ENCODE measurements at places on chromosomes 2 and 18.

- peak; percentile 36 for DNase-seq
These were observed 48.7 kb upstream of the FAHD2A start for GRCh38 chr2:95353613-95354468.

GRCh38 chr18:47265197-47265596, 13.7 kb upstream of the SKOR2 start:
- DNase-seq: no peak

GRCh38 chr2:136286423-136286822, 168.5 kb upstream of the CXCR4 start:
- no peak for DNase-seq

DNA sequence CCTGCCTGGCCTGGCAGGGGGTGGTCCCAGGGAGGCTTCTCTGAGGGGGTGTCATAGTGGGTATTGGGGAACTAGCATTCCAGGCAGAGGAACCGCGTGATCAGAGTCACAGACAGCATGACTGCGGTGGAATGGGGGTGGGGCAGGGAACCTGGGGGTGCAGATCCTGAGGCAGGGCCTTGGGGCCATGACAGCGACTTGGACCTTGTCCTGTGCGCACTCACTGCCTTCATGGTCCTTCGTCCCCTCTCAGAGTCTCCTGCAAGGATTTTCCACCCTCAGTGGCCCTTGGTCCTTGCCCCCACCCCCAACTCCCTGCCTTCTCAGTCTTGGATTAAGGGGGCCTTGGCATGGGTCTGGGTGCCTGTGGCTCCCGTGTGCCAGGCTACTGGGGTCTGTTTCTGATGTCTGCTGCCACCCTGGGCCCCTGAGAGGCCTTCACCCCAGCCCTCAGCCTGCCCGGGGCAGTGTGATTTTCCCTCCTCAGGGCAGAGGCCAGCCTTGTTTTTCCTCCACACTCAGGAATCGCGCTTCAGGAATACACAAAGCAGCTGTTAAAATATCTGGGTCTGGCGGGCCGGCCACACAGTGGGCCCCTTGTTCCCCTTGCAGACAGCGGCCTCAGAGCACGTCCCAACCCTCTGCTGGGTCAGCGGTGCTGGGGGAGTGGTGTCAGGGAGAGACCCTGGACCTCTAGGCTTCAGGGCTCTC, 51.6 kb downstream of the GLI2 start:
- DNase-seq: no peak

DNA sequence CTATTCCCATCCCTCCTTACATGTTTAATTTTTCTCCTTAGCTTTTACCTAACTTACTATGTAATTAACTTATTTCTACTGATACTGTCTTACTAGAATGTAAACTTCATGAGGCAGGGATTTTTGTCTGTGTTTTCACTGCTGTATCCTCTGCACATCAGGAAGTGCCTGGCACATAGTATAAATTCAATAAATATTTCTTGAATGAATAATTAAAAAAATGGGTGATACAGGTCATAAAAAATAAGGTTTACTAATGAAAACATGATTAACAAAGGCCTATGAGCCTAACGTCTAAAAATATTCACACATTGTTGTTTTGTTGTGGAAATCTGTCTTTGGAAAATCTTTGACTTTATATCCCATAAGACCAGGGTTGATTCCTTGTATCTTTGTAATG, 4.5 kb downstream of the RBKS start:
- no peak for DNase-seq

DNA sequence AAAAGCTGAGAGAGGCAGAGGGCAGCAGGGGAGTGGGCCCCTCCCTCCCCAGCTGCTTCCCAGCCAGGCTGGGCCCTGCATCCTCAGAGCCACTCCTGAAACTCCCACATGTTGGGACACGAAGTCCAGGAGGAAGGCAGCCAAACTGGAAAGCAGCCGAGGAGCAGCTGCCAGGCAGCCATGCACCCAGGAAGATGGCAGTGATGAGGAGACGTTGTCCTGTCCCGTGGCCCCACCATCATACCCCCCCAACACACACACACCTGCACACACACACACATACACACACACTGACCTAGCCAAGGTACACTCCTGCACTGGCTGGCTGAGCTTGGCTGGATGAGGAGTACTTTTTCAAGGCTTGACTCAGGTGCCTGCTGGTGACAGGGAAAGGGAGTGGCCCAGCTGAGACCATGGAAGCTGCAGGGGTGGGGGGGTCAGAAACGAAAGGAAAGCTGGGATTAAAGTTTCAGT, 106.0 kb downstream of the CYP26B1 start:
- DNase-seq: peak; percentile 31

GRCh38 chr18:39259736-39260135, 1694.1 kb upstream of the CELF4 start:
- DNase-seq: no peak

DNA sequence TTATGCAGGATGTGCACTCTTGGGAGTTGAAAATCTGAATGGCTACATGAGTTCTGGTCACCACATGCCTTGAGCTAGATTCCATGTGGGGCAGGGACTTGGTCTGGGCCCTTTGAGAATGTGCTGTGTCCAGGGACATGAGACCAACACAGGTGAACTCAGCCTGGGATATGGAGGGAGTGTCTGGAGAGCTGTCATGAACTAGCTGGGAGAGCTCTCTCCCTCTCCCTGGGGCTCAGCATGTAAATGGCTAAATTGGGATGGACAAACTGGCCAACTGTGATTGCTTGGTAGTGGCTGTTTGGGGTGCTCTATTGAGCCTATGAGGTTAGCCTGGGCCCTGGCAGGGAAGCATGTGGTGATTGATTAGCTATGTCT, 105.1 kb upstream of the HS6ST1 start:
- DNase-seq: no peak

- DNase-seq: no peak
These were observed 164.1 kb upstream of the BOD1L2 start for GRCh38 chr18:56982766-56983165.

DNA sequence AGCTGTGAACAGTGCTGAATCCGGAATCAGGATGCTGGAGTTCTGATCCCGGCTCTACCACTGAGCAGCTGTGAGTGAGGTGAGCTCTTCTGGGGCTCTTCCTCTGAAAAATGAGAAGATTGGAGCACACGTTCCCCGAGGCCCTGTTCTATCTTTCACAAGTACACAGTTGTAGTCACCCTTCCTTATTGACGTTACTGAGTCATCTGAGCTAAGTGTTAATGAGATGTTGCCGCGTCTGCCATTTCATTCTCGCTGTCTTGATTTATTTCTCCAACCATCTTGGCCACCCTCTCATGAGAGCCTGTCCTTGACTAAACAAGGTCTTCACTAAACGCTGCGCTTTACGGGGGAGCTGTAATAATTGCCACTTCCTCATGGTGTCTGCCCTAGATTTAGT, 31.9 kb upstream of the EFR3B start:
- DNase-seq: no peak

- DNase-seq: no peak
These were observed 431 bp downstream of the FAM98A start for GRCh38 chr2:33598561-33599174.

DNA sequence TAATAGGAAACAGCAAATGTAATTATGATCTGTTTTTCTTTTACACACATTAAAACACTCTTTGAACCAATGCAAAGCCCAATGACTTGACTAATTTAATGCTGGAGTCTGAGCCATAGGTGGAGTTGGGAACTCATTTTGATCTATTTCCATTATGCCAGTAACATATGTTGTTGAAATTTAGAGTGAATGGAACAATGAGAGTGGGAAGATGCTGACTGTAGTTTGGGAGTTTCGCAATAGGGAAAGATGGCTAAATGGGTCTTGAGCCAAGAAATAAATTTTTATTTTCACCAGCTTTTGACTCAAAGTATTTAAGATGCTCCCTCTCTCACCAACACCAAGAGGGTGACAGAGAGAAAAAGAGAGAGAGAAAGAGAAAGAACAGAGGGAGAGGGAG, 246.7 kb downstream of the DLGAP1 start:
- DNase-seq: no peak

DNA sequence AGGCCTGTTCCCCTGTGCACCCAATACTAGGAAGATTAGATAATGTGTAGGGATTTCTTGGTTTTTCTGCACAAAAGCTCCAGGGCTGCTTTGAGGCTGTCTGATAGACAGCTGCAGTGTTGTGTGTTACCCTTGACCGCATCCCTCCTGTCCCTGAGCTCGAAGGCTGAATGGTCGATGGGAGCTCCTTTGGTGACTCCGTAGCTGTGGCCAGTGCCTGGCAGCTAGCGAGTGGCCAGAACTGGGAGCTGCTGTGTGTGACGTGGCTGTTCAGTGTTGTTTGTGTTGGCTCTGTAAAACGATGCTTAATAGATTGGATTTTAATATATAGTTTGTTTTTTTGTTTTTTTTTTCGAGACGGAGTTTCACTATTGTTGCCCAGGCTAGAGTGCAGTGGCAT, 170.0 kb downstream of the AGAP1 start:
- no peak for DNase-seq

- no peak for DNase-seq
These were observed 190.7 kb upstream of the RBBP8 start for GRCh38 chr18:22742409-22742808.

GRCh38 chr2:45180033-45180746, 170.9 kb upstream of the SIX2 start:
- no peak for DNase-seq

DNA sequence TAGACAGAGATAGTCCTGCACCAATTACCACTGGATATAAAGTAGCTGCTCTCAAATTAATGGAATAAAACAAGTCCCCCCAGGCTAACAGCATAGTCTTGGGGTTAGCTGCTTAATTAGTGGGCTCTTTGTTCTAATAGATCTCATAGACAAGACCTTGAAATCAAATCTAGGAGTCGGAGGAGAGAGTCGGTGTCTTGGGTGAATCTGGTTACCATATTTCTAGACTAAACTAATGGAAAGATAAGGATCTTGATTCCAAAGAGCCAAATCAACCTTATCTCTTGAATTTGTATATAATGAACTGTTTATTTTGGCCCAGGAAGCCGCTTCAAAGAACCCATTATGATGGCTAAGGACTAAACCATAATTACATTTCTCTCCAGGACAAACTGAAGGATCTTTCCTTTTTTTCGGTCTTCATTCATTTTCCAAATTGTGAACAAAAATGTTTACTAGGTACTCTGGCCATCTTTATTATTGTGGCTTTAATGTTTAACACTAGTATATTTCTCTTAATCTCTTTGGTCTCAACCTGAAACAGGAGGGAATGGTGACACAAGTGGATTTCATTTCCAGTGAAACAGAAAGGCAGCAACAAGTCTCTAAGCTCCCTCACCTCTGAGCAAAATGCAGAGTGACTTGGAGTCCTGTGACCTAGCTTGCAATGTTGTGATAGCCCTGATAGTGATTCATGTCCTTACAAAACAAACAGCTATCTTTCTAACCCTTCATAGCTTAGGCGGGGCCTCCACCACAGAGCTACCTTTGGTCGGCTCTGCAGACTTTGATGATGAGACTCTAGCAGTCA, 137.9 kb upstream of the PARD3B start:
- DNase-seq: no peak

DNA sequence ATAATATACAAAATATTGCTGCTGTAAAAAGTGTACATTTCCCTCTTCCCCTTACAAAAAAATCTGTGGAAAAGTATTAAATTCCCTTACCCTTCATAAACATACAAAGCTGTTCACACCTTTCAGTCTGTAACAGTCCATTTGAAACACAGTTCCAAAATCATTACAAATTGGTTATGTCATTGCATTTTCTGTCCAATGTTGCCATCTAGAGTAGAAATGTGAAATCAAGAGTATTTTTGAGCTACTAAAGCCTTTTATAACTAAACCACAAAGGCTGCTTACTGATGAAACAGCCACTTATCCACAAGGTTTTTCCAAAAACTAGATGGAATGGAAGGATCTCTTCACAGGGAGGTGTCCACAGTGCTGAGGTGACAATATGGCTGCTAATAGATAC, 72.5 kb downstream of the SS18 start:
- no peak for DNase-seq

GRCh38 chr2:99279969-99280695, 20.9 kb downstream of the LYG1 start:
- DNase-seq: no peak

DNA sequence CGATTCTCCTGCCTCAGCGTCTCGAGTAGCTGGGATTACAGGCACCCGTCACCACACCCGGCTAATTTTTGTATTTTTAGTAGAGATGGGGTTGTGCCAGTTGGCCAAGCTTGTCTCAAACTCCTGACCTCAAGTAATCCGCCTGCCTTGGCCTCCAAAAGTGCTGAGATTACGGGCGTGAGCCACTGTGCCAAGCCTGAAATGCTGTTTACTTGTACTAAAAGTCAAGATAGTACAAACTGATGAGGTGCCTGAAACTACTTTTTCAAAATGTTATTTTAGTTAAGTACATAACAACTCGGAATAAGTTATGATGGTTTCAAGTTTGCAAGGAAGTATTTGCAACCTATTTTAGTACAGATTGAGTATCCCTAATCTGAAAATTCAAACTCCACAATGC, 85.7 kb downstream of the CEP192 start:
- DNase-seq: no peak

GRCh38 chr18:6397931-6398566, 16.7 kb downstream of the L3MBTL4 start:
- DNase-seq: no peak

GRCh38 chr2:72562451-72563153, 263.2 kb downstream of the EXOC6B start:
- no peak for DNase-seq

GRCh38 chr2:41998186-41999127, 49.4 kb upstream of the PKDCC start:
- DNase-seq: no peak

DNA sequence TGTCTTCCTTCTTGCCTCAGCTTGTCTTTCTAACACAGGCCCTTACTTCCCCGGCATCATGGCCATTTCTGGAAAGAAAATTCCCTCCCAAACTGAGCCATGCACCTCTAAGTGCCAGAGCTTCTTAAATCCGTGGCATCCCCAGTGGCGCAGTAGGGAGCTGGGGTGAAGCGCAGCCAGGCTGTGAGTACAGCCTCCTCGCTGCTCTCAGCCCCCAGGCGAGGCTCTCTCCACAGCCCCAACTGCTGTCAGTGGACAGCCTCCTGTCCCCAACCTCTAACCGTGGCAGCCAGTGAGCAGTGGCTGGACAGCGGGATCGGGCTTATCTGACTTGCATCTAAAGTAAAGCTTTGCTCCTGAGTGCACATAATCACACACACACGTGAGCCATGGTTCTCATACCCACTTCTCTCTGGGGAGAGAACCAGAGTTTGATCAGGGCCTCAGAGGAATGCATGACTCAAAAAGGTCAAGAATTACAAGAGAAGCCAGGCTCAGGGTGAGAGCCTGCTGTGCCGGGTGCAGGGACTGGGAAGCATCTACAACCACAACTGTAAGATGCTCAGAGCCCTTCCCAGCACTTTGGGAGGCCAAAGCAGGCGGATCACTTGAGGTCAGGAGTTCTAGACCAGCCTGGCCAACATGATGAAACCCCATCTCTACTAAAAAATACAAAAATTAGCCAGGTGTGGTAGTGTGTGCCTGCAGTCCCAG, 50.7 kb downstream of the SFXN5 start:
- DNase-seq: no peak

DNA sequence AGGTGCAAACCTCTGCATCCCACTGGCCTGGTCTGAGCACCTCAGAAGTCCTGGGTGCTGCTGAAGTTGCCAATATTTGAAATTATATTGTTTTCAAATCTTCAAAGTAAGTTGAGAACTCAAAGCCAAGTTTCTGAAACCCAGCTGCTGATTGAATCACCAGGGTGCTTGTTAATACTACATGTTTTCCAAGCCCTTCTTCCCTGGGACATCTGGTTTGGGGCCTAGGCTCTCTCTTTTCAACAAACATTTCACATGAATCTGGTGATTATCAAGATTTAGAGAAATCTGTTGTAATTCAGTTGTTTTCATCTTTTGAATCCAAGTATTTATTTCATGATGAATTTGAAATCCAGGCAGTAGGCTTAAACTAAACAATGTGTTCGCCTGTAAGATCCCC, 24.4 kb downstream of the MLPH start:
- no peak for DNase-seq

Data from breast epithelium (tissue), 4 donors.